ENCODE measurements at places on chromosomes 5 and 9.

DNA sequence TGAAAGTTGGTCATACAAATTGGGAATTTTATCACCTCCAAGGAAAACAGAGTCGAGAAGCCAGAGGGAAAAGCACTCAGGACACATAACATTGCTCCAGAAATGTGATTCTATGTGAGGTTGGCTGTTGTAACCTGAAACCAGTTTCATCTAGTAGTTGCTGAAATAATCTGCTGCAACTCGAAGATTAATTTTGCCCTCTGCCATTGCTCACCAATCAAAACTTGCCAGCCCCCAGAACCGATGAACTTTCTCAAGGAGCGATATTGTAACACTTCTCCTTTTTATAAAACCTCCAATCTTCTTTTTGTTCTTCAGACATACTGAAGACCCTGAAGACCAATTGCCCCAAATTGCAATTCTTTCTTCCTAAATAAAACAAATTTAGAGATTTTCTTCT is 31.1 kb downstream of the C5orf58 start:
- no peak for DNase-seq

GRCh38 chr5:7015586-7016256 is 302.5 kb downstream of the TENT4A start:
- DNase-seq, result no peak

DNA sequence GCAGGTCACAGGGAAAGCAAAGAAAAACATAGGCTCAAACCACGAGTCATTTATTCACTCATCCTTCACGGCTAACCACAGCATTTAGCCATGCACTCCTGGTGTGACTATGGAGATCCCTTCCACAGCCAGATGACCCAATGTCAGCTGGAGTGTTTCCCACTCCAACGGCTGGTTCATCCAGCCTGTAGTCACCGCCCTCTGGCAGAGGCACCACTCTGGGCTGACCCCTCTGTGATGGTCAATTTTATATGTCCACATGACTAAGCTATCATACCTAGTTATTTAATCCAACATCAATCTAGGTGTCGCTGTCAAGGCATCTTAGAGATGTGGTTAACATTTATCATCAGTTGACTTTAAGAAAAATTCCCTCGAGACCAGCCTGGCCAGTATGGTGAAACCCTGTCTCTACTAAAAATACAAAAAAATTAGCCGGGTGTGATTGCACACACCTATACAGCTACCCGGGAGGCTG is 9.5 kb upstream of the PHF19 start:
- DNase-seq, result no peak

- DNase-seq, result no peak
These were observed 423.7 kb downstream of the ZSWIM6 start for GRCh38 chr5:61755726-61756222.

DNA sequence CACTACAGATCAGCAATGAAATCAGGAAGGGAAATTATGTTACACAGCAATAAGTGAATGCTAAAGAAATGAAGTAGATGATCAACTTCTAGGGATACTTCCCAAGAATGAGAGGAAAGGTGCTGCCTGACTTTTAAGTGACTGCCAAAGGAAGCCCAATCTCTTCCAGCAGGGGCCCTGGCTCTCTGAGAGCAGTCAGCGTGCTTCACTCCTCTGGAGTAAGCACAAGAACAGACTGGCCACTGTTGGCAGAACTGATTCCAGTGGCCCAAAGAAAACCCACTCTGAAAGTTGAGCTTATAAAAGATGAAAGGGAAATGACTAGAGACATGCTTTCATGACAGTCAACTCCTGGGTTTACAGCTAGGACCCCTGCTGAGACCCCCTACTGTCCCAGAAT is 41.8 kb downstream of the MTMR12 start:
- DNase-seq, result no peak

GRCh38 chr5:145975361-145976066 is 39.1 kb downstream of the SH3RF2 start:
- DNase-seq, result no peak

DNA sequence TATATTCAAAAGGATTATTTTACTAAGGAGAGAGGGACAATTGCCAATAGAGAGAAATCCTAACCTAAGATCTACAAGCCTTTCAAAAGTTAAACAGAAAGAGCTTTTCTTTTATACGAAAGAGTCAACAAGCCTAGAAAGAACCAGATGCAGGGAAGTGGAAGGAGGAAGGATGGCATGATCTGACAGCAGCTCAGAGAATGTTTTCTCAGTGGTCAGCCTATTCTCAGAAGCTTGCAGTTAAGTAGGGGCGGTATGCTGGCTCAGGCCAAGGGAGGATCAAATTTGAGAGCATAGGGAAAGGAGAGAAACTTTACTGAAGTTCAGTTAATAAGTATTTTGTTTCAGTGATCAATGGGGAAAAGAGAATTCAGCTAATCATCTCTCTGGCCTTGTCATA is 88.0 kb upstream of the FTMT start:
- DNase-seq, result no peak

DNA sequence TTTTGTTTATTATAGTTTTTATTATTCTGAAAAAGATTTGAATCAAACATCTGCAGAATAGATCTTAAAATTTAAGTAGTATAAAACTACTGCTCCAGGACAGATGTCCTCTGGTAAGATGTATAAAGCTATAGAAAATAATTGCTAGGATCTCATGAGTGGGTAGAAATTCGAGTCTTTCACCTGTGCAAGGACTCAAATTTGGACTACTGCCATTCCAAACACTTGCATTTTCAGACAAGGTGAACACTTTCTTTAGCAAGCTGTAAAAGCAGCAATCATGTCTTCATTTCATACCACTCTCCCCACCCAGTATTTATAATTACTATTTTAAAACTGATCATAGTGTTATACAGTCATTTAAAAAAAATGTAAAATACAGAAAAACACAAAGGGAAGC is 20.7 kb downstream of the SKP2 start:
- DNase-seq, result no peak

GRCh38 chr9:124815601-124816000 is 37.7 kb upstream of the WDR38 start:
- no peak for DNase-seq

DNA sequence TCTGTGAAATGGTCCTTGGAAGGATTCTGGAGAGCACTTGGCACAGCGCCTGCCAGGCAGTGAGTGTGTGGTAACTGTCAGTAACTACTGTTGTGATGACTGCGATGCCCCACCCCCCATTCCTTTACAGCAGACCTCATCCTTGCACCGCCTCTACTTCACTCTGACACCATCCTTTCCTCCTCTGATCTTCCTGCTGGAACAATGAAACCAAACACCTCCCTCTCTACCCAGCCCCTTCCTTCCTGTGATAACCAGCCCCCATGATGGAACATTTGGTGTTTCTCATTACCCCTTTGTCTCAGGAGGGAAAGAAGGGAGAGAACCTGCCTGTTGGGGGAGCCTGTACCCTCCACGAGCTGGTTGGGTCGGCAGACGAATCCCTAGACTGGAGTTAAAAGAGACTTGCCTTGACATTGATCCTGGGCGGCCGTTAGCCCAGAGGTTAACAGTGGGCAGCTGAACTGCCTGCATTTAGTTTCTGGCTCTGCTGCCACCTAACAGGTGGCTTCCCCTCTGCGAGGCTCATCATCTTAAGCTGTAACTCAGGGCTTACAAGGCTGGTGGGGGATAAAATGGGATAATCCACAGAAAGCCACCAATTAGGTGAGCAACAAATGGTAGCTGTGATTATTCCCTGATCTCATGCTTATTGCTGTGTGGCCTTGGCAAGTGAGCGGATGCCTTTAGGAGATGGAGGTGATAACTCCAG is 34.2 kb upstream of the GRPEL2 start:
- no peak for DNase-seq

DNA sequence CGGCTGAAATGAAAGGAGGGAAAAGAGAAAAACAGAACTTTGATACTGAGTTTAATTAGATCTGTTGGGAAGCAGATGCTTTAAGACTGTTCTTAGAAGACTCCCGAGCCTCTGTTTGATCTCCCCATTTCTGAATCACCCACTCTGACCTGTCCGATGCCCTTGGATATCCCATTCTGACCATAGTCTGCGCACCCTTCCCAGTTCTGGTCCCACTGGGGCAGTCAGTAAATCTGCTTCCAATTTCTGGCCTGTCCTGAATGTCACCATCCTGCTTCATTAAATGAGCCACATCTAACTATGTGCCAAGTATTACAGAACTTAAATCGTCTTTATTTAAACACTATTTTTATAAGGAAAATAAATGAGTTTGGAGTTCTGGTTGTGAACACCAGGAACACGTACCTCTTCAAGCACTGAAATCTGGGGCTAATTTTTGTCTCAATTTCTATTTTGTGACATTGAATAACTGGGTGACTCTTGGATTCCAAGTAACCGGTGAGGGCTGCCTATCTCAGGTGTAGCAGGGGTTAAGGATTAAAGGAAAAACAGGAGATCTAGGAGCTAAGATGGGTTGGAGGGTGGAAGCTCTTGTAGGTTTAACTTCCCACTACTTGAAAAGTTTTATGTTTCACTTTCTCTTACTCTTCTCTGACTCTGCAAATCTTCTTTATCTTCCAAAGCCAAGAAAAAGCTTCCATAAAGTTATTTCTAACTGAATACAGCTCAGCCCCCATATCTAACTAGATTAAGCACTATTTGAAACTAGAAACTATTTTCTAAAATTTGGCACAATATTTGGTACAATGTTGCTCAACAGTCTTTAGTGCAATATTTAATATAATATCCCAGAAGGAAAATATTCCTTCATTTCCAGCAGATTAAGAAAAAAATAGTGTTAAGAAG is 40.1 kb downstream of the ALDH1A1 start:
- DNase-seq, result no peak
